ENCODE measurements at places on chromosomes 16 and 17.

- DNase-seq: no peak
These were observed 7.3 kb upstream of the SLC5A10 start for GRCh38 chr17:18944646-18945045.

- DNase-seq: no peak
These were observed 214.9 kb upstream of the MON1B start for GRCh38 chr16:76976101-76976500.

- DNase-seq: no peak
These were observed 390 bp downstream of the ZNRF1 start for GRCh38 chr16:74999219-74999608.

DNA sequence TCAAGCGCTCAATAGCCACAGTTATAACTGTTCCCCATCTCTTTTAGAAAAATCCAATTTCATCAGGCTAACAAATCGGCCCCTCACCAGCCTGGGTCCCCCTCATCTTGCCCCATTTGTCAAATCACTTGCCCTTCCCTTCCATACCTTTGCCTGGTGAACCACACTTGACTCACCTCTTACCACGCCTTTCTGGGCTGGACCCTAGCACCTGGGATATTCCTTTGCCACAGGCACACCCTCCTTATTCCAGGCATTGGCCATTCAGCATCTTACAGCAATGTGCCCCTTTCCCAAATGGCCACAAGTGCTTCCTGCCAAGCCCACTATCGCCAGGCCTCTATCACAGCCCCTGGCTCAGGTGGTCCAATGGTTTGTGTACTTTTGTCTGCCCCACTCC, 14.9 kb downstream of the CMTM4 start:
- DNase-seq: no peak

DNA sequence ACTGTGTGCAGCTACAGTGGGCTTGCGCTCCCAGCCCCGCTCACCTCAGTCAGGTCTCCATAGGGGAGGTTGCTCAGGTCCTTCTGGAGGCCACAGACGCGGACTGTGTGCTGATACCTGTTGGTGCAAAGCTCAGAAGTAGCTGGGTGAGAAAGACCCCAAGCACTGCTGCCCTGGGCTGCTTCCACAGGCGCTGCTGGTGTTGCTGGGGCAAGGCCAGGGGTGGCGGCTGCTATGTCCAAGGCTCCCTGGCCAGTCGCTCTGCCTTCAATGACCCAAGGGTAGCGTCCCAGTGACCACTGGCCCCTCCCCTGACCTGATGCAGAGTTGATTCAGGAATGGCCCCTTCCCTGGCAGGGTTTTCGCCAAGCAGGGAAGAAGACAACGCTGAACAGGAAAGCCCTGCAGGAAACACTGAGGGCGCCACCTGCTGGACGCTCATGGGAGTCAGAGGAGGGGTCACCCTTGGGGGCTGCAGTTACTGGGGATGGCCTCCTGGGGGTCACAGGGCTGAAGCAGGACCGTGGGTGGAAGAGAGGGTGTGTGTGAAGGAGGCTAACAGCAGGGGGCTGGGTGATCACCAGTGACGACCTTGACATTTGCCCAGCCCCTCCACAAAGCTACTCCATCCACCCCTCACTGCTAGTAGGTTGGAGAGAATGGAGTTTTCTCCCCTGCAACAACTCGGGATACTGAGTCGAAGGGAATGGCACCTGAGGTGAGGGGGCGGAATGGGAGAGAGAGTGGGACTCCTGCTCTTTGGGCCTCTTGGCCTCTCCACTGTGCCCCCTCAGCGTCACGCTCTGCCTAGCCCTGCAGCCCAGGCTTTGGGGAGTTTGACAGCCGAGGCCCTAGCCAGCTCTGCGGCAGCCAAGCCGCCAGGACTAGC, 38.3 kb downstream of the ABCC12 start:
- DNase-seq: peak; percentile 56

GRCh38 chr16:84687715-84688114, 12.1 kb upstream of the USP10 start:
- DNase-seq: peak; percentile 21

- DNase-seq: no peak
These were observed 334.5 kb downstream of the SEC14L1 start for GRCh38 chr17:77475016-77475976.

- DNase-seq: no peak
These were observed 9.6 kb downstream of the FHOD1 start for GRCh38 chr16:67237396-67238277.

DNA sequence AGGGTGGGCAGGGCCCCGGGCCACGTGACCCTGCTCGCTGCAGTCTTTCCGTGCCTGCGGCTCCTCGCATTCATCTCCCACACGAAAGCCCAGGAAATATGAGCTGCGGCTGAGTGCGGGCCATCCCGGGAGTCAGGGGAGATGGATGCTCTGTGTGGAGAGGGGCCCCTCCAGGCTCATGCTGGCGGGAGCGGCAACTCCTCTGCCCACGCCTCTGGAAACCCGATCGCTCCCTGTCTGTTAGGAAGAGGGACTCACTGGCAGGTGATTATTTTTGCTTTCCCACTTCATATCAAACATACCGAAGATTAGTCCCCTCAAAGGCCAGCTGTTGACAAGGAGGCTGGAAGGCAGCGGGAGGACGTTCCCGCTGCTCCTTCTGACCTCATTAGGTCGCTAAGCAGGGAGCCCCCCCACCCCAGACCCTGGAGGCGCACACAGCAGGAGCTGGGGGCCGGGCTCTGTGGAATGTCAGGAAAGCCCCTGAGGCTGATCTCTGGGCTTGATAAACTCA, 228.5 kb downstream of the FOXL1 start:
- DNase-seq: no peak

- peak; percentile 86 for DNase-seq
These were observed at the start of gene ACSF2 for GRCh38 chr17:50425682-50426471. ACSF2 (plus strand) TSS chr17:50426218; CDS start chr17:50426262, 44 bp downstream.

DNA sequence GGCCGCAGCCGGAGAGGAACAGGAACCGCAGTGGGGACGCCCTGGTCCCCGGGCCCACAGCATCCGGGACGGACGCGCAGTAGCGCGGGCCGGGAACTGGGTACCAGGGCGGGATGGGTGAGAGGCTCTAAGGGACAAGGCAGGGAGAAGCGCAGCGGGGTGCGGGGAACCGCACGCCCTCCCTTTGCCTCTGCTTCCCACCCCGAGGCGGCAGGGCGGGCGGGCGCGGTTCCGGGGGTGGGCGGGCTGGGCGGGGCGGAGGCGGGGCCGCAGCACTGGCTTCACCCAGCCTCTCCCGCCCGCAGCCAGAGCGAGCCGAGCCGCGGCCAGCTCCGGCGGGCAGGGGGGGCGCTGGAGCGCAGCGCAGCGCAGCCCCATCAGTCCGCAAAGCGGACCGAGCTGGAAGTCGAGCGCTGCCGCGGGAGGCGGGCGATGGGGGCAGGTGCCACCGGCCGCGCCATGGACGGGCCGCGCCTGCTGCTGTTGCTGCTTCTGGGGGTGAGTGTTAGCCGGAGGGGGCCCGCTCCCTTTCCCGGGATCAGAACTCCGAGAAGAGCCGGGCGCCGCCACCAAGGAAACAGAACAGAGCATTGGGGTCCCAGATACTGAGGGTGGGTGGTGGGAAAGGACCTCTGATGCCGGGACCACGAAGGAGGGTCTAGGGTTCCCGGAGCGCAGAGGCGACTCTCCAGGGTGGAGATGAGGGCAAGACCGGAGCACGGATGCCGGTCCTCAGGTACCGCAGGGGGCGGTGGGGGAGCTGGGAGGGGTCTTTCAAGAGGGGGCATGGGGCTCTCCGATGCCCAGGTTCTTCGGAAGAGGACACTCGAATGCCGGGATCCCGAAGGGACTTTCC, at the start of gene NGFR:
TSS of gene NGFR (plus strand) at position 308 of the 856 bp plus-strand sequence. CDS start at position 433, 125 bp downstream.
- no peak for DNase-seq

GRCh38 chr16:71894229-71894920, 956 bp upstream of the IST1 start:
- DNase-seq: peak; percentile 76

DNA sequence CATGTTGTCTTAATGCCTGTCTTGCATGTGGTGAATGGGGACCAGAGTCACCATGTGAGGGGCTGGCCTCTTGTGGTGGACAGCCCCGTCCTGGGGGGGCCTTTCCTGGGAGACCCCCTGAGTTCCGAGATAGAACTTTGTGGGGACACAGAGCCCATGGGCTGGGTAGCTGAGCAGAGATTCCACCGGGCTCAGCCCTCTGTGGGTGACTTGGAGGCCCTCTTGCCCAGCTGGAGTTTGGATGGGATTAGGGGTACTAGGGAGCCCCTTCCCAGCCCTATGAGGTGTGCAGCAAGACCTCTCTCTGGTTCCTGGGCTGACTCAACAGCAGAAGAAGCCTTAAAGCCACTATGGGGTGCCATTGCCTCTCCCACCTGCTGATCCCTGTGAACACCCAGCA, 38.1 kb downstream of the MRC2 start:
- DNase-seq: no peak

GRCh38 chr17:80133626-80133970, 13.3 kb downstream of the EIF4A3 start:
- no peak for DNase-seq

DNA sequence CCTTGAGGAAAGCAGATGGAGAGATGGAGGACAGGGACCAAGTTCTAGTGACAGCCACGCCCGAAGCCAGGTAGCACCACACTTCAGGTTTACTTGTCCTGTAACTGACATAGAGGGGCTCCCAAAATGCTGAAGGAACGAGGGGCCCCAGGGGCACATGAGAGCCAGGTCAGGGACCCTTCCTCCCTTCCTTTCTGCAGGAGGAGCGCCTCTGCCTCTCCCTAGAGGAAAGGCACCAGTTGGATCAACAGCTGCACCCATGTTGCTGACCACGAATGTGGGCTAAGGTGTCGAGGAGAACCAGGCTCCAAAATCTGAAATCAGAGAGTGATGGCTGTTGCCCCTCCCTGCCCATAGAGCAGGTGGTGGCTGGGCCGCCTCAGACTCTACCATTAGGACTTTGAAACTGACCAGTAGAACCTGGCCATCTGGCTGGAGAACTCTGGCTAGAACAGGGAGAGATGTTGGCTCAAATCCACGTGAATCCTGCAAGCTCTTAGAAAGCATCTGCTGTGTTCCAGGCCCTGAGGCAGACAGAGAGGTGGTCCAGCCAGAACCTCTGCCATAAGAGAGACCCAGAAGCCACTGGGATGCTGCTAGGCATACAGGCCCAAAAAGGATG, 218.8 kb downstream of the KATNIP start:
- no peak for DNase-seq

GRCh38 chr17:37643869-37644268, 623 bp upstream of the DDX52 start:
- DNase-seq: no peak

- peak; percentile 42 for DNase-seq
These were observed 3.6 kb downstream of the PNMT start for GRCh38 chr17:39671651-39672521.

- DNase-seq: no peak
These were observed 402.1 kb upstream of the ERCC4 start for GRCh38 chr16:13517841-13518240.

- DNase-seq: peak; percentile 59
These were observed 114.6 kb upstream of the NOG start for GRCh38 chr17:56478836-56479447.

DNA sequence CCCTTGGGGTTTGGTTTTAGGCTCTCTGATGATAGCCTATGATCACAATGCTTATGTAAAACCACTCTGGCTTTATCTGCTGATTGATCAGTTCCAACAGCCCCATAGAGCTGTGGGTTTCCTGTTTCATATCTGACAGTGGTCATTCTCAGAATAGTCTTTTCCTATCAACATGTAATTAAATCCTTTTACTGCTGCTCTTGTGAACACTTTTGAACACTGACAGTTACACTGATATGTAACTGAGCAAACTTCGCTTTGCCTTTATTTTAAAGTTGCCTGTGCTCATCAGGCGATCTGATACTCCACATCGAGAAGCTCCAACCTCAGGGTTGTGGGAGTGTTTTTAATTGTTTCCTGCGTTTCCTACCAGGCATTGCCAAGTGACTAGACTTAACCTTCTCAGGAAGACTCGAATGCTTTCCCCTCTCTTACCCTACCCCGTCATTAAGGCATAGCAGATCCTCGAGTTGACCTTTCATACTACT, 17.3 kb upstream of the CLEC18B start:
- DNase-seq: peak; percentile 75

Measured in Kasumi-1 (cell line).